ENCODE measurements at places on chromosomes 11 and 22.

GRCh38 chr22:36541831-36542411, 13.0 kb upstream of the EIF3D start:
- DNase-seq = peak; percentile 14

GRCh38 chr11:115896084-115896483, 391.9 kb upstream of the CADM1 start:
- DNase-seq = no peak

DNA sequence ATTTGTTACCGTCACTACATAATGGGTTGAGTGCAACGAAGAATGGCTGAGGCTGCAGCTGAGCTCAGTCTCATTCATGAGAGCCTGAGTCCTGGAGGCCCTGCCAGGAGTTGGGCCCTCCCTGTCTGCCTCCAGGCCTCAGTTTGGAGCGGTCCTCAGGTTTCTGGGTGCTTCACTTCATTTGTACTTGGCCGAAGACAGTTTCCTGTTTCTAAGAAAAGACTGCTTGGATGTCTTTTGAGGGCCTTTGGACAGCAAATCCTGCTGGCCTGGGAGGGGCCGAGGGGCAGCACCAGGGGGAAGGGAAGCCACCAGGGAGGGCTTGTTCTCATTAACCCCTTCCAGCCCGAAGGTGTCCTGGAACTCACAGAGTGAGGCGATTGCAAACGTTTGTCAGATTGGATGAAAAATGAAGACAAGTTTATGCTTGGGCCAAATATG, 163.1 kb downstream of the ETS1 start:
- DNase-seq = no peak

DNA sequence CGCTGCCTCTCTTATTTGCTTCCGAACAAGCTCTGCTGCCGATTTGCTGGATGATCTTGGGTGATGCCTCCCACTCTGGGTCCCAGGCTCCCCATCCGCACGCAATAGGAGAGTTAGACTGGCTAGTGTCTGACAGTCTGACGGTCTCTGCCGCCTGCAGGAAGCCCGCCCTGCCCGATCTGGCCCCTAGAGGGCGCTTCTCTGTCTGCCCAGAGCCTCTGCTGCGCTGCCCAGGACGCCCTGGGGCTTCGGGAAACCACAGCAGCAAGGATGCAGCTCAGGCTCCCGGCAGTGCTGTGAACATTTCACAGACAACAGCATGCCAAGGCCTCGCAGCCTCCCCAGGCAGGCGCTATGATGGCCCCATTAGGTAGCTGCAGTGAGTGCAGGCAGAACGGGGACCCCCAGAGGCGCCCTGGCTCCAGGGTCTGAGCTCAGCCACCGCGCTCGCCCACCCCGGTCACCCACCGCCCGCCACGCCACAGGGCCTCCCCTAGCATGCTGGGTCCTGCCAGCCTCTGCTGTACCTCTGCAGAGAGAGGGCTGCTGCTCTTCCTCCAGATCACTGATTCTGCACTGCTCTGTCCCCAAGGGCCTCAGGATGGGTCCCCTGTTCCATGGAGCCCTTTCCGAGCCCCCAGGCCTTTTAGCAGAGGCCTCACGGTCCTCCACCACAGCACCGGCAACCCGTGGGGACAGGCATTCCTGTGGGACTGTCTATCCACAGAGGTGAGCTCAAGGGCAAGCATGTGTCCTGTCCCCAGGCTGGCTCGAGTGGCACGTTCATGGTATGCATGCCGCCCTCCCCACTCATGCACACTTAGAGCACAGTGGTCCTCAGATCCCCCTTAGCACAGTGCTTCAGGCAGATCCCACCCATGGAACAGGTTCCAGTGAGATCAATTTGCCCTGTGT, 4.3 kb upstream of the BAIAP2L2 start:
- peak; percentile 63 for DNase-seq

DNA sequence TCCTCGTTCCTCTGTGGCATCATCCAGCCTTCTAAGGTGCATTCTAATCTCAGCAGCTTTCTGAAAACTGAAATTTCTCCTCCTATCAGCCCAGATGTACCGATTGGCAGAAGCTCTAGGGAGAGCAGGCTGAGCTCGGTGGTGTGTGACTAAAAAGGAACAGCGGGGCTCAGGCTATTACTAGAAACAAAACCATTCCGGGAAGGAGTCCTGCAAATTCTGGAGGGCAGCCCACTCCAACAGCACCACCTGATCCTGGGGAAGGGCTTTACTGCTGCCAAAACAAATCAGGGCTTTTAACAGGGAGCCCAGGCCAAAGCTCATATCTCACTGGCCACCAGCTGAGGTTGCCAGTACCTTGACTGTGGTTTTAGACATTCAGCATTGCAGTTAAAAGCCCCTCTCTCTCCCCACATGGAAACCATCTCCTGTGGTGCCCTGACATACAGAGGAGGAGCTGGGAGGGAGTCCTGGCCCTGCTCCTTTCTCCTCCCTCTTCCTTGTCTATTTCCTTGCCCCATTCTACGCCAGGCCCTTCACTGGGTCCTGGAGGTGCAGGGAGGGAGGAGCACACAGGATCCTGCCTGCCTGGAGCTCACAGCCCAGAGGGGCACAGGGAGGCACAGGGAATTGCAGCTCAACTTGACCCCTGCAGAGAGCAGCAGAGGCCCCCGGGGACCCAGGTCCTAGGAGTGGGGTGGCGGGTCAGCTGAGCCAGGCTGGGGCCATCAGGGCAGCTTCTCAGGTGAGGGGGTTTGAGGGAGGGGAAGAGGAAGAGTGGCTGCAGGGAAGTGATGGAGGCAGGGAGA, 889 bp downstream of the PLAAT4 start:
- DNase-seq = no peak

DNA sequence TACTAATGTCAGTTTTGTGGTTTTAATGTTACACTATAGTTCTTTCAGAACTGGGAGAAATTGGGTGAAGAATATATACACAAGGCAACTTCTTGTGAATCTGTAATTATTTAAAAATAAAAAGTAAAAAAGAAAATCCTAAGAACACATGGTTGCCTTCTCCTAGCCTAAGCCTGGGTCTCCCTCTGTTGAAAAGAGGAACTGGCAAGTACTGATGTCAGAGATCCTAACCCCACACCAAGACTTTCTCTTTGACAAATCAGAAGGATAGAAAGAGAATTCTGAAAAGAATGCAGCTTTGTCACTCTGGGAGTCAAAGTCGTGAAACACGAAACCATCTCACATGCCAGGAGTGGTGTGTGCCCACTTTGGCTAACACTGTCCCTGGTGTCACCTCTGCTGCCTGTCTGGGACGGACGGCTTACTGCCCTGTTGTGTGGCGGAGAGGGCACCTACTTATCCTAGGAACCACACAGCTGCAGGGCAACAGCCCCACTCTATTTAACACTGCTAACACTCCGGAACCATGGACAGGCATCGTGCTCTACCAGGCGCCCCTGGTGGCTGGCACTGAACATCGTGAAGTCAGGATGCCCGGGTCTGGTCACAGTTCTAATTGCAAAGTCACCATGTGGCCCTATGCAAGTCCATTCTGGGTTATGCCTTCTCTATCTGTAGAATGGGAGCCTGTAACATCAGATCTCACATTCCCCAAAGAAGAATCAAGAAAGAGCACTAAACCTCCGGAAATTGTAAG, 108.7 kb upstream of the CD82 start:
- no peak for DNase-seq

DNA sequence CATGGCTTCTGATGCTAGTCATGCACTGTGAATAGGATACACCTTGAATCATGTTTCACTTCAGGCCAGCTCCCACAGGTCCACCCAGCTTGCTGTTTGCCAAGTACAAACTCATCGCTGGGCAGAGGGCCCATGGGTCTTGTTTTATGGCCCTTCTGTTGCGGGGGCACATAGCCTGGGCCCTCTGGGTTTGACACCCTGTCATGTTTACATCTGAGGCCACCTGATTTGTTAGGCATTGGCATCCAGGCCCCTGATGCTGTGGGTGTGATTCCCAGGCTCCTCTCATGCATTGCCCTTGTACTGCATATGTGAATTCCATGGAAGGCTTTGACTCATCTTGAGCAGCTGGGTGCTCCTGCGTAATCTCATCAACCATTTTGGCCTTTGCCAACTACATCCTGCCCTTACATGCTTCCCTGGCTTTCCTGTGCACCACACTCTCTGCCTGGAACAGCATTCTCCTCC, 32.6 kb downstream of the PPFIBP2 start:
- no peak for DNase-seq

GRCh38 chr11:30786256-30787110, 200.3 kb upstream of the MPPED2 start:
- DNase-seq = no peak

DNA sequence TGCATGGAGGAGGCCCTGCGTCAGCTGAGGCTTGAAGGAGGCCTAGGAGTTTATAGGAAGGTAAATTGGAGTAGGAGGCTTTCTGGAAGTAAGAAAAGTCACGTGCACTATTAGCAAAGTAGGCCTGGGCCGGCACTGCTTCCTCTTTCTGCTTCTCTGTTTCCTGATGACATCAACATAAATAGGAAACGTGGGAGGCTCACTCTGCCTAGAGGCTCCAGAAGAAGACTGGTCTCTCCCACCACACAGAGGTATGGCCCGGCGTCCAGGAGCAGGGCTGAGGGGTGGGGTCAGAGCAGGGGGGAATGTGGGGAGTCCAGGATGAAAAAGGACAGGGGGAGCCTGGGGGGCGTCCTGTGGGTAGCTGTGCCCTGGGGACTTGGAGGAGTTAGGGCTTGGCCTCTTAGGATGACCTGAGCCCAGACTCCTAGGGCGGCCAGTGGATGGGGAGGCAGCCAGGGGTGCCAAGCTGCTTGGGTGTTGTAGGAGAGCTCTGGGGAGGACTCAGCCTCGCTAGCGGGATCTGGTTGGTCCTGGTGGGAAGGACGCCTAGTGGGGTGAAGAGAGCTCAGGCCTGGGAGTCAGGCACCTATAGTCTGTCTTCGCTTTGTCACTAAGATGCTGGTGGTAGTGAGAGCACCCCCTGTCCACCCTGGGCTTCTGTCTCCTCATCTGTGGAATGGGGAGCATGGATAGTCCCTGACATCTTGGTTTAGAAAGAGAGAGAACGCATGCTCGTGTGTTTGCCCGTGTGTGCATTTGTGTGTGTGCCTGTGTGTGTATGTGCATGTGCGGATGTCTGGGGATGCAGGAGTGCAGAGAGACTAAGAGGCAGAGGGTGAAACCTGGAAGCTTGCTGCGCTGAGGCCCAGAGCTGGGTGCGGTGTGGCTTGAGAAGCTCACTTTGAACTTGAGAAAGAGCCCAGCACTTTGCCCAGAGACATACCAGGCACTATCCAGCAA, at the start of gene CSF2RB:
Gene CSF2RB (plus strand): TSS at position 202 of the 963 bp plus-strand sequence. CDS start 8,580 bp downstream, outside the sequence.
- DNase-seq = no peak

DNA sequence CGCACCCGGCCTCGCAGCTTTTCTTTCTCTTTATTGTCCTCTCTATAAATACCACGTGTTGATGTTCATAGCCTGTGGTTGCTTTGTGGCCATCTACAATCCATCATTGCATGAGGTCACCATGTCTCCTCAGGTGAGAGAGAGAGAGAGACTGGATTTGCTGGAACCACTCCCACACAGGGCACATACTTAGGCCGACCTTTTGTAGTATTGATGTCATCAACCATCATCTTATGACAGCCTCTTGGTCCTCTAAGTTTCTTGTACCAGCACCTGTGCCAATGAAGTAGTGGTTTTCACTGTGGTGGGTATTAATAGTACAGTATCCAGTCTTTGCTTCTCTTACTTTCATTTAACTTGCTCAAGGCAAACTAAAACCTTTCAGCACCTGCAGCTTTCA, 22.8 kb upstream of the P2RY6 start:
- DNase-seq = no peak

GRCh38 chr11:20388096-20389055, 860 bp downstream of the PRMT3 start:
- no peak for DNase-seq

DNA sequence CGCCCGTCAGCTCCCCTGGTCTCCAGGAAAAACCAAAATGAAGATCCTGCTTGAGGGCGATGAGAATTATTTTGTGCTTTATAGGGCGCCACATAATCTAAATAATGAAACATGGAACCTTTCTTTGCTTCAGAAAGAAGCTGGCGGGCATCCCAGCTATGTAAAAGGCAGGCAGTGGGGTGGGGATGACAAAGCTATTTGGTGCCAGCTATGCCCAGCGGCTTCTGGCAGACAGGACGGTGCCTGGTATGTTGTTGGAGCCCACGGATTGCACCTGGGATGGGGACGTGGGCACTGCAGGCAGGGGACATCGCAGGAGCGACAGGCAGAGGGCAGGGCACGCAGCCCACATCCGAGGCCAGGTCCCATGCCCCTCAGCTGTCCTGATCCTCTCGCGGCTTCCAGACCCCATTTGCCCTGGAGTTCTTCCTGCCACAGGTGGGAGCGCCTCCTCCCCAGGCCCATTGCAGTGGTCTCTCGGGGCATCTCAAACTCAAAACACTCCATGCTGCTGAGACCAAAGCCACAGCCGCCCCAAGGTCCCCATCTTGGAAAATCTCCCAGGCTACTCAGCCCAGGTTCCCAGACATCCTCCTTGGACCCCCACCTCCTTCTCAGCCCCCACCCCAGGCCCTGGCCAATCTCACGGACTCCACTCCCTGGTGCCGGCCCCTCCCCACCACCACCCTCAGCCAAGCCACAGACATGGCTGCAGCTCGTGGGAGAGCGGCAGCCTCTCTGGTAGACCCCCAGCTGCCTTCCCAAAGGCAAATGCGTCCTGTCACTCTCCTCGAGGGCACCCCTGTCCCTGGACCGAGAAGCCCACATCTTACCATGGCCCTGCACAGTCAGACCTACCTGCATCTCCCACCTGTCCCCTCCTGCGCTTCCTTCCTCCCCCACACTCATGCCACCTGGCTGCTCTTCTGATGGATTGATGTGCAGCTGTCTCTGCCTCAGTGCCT, 45.7 kb downstream of the SHISAL1 start:
- no peak for DNase-seq

DNA sequence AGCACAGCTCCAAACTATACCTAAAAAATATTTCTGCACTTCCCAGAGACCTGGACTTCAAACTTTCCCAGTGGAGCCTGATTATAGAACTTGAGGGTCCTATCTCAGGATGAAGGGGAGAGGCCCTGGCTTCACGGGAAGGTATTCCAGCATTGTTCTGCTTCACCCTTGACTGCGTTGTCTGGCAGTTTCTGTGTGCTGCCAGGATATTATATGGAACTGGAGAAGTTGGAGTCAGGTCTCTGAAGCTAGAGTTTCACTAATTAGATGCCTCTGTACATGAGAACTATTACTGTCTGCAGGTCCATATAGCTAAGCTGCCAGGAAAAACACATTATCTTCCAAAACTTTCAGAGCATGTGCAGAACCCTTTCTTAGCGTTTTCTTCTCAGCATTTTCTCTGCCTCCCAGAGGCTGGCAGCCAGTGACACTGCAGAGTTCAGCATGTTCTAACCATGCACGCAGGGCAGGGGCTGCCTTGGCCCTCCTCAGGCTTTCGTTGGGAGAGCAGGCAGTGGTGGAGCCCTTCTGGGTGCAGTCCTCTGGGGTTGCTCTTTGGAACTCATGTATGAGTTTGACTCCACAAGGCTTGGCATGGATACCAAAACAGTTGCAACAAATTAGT, 99.3 kb downstream of the CWC15 start:
- no peak for DNase-seq

Measured in stimulated activated CD8-positive, alpha-beta memory T cell treated with anti-CD3 and anti-CD28 coated beads, Interleukin-7, amount 100 ng/mL, for 4 hours (primary cell).